ENCODE measurements at places on chromosomes 11 and 22.

GRCh38 chr22:33853200-33854097, 66.8 kb downstream of the LARGE1 start:
- no peak for DNase-seq

- DNase-seq: no peak
Measured at GRCh38 chr11:58999291-58999680, 60.0 kb downstream of the GLYATL1 start.

- no peak for DNase-seq
Measured at GRCh38 chr11:84091212-84091986, 805.2 kb upstream of the CCDC90B start.

DNA sequence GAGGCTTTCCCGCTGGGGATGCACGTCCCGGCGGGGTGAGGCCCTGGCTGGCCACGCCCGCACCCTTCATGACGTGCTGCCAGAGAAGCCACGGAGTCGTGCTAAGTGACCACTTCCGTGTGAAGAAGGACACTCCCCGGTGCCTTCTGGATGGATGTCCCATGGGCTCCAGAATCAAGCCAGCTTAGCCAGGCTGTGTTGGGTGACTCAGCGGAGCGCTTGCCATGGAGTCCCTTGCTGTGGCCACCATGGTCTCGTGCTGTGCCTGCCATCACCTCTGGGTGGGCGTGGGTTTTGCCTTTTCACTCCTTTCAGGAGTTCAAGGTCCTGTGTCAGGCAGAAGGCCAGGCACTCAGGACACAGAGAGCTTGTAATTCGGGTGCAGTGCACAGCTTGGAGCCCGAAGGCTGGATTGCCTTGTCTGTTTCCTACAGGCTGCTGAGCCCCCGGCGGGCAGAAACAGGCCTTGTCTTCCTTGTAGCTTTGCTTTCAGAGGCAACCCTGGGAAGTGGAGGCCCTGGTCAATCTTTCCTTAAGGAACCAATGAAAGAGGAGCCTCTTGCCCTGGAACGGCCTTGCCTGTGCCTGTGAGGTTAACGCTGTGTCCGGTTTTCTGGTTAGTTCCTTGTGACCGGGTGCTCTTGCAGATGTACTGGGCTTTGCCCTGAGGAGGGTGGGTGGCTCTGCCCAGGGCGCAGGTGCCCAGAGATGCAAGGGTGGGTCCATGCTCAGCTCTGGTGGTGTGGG, 268.6 kb downstream of the TBC1D22A start:
- no peak for DNase-seq

DNA sequence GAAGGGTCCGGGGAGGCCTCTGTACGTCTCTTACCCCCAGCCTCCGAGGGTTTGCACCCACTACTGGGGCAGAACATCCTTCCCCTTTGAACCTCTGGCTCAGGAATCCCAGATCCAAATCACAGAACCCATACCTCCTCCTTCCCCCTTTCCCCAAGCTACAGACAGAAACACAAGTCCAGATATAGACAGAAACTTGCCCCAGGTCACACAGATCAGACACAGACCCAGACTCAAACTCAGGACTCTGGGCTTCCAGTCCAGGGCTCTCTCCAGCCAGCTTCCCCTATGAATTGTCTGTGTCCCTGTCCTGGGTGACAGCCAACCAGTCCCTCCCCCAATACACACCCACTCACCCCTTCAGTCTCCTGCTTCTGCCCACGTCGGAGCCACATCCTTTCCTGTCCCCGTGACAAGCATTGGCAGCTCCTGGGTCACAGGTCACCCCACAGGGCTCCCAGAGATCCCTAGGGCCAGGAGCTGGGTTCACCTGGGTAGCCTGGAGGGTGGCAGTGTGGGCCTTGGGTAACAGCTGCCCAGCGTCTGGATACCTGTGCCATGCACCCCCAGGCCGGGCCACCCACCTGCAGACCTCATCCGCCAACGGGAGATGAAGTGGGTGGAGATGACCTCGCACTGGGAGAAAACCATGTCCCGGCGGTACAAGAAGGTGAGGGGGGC, 772 bp downstream of the TBC1D10C start:
- DNase-seq: no peak

DNA sequence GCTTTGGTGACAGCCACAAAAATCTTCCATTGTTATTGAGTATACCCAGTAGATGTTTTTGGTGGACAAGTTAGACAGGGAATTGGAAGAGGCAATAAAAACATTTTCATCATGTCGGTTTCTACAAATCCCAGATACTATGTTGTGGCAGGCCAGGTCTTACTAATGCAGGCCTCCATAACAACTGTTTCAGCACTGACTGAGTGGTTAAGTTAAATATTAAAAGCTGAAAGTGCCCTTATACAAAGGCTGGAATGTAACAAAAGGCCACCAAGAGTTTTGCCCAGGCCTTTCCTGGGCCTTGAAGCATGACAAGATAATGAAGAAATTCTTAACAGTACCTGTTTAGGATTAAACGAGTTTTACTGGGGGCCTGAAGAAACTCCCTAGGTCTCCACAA, 29.3 kb downstream of the DMC1 start:
- no peak for DNase-seq

GRCh38 chr11:107720303-107720774, 8.5 kb upstream of the SLN start:
- no peak for DNase-seq

All from stimulated activated CD8-positive, alpha-beta memory T cell treated with anti-CD3 and anti-CD28 coated beads, Interleukin-7, amount 100 ng/mL, for 24 hours (primary cell).